ENCODE measurements at places on chromosomes 6 and 20.

GRCh38 chr6:108850669-108851465, 2.6 kb downstream of the ARMC2 start:
- no peak for DNase-seq

DNA sequence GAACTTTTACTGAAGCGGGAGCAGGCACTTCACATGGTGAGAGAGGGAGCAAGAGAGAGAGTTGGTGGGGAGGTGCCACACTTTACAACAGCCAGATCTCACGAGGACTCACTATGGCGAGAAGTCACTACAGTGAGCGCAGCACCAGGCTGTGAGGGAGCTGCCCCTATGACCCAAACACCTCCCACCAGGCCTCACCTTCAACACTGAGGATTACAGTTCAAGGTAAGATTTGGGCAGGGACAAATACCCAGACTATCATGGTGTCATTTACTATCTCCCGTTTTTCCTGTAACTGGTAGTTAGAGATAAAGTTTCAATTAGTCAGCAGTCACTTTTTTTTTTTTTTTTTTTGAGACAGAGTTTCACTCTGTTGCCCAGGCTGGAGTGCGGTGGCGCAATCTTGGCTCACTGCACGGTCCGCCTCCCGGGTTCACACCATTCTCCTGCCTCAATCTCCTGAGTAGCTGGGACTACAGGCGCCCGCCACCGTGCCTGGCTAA, 7.8 kb downstream of the RBCK1 start:
- no peak for DNase-seq

- DNase-seq = no peak
These were observed 127.0 kb upstream of the STXBP5 start for GRCh38 chr6:147077251-147077650.

DNA sequence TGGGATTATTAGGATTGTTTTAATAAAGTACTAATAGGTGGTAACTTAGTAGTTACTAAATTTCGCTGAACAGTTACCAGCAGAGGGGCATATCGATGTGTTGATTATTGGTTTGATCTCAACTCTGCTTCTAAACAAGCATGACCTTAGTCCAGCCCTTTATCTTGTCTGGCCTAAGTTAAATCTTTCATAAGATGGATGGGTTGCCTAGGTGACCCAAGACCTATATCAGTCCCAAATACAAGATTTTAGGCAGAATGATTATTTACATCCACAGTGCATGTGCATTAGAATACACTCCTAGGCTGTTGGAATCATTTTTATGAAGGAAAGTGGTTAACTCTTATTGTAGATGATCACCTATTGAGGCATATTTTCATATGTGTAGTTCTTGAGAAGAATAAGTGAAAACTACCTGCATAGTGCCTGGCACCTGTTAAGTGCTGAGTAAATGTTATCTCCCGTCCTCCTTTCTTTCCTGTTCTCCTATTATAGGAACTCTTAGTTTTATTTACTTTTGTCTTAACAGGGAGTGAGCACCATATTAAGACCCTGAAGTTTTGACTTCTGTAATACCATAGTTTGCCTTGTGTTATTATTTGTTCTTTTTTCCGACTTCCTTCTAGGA, 1.1 kb downstream of the HSF2 start:
- DNase-seq = no peak

GRCh38 chr6:135675862-135676261, 175.6 kb upstream of the PDE7B start:
- peak; percentile 7 for DNase-seq

- no peak for DNase-seq
These were observed 20.6 kb upstream of the ZBTB24 start for GRCh38 chr6:109503327-109504224.

GRCh38 chr6:137224799-137225198, 5.6 kb upstream of the IFNGR1 start:
- DNase-seq = no peak

GRCh38 chr6:168130168-168130696, 51.2 kb upstream of the FRMD1 start:
- no peak for DNase-seq

GRCh38 chr20:63178446-63178820, 37.5 kb downstream of the YTHDF1 start:
- DNase-seq = no peak

DNA sequence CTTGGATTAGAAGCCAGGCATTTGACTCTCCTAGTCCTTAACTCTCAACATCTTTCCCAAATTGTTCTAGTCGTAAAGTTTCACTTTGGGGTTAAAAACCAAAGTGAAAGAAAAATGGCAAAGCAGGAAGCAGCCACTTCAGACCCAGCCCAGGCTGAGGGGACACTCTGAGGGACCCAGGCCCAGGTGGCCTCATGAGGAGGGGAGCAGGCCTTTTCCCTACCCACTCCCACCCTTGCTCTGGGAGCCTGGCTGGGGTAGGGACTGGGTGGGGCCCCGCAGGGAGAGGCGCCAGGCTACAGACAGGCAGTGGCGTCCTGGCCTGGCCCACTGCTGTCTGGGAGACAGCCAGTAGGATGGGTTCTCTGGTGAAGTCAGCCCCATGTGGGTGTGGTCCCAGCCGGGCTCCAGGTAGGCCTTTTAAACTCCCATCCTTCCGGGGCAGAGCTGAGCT, 68.7 kb upstream of the MYL9 start:
- DNase-seq = no peak

DNA sequence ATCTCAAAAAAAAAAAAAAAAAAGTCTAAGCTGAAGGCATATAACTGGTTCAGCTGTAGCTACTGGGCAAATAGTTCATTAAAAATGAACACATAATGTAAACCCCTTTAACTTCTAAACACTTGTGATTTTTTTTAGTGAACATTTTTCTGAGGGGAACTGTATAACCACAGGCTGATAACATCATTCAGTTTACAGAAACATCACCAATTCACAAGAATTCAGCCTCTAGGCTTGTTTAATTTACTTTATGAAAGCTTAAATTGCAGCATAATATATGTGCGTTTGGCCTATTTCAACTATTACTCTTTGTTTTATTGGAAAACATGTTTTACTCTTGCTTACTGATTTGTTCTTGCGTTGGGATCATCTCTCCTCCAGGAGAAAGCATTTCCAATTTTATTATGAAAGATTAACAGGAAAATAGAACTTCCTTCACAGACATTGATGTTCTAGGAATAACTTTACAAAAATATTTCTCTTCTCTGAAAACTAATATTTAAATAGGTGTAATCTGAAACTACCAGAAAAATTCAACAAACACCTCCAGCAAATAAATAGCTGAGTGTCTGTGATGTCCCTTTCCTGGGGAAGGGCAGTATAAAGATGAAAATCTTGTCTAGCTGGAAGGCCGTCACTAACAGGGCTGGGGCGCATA, 284.5 kb downstream of the UST start:
- DNase-seq = no peak

DNA sequence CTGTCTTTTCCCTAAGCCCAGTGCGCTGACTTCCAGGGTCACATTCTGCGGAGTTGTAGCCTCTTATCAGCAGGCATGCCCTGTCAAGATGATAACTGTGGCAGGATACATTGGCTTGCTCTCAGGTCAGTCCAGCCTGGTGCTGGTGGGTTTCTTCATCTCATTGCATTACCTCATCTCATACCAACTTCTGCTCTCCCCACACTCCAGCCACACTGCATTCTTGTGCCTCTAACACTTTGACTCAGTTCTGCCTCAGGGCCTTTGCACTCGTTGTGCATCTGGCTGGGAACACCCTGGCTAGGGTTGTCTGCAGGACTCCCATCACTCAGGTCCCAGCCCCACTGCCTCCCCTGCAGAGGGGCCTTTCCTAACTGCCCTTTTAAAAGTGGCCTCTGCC, 110.3 kb upstream of the BACH2 start:
- DNase-seq = no peak

- no peak for DNase-seq
These were observed 26.8 kb downstream of the C6orf89 start for GRCh38 chr6:36912586-36912985.

DNA sequence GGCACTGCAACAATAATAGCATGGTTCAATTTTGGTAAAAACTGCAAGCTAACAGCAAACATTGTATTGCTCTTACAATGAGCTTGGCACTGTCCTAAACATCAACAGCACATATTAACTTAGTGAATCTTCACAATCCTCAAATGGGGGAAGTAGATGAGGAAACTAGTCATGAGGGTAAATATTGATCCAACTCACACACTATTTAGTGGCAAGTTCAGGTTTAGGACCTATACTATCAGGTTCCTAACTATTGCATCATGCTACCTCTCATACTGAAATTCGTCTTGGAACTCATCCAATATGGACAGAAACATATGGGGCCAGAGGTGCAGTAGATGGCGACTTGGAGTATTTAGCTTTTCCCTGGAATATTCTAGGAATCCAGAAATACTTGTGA, 34.2 kb downstream of the FKBP1C start:
- DNase-seq = no peak

DNA sequence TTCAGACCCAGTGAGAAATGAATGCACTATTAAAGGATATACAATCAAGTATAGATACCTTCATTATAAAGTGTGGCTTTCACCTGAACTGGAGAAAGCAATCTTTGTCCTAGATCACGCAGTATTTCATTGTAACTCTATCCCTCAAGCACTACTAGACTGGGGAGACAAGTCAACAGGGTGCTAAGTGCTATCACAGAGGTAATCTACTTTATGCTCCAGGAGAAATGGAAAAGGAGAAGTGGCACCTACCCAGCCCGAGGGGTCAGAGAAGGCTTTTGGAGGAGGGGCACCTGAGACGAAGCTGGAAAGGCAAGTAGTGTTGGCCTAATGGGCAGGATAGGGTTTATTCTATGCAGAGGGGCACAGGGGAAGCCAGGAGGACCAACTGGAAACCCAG, 17.1 kb downstream of the ZHX3 start:
- no peak for DNase-seq

GRCh38 chr6:2563635-2564034, 187.1 kb downstream of the MYLK4 start:
- no peak for DNase-seq

- DNase-seq = no peak
These were observed 83.1 kb downstream of the KIZ start for GRCh38 chr20:21208999-21209398.

GRCh38 chr20:25035921-25036320, 22.0 kb downstream of the ACSS1 start:
- DNase-seq = no peak

DNA sequence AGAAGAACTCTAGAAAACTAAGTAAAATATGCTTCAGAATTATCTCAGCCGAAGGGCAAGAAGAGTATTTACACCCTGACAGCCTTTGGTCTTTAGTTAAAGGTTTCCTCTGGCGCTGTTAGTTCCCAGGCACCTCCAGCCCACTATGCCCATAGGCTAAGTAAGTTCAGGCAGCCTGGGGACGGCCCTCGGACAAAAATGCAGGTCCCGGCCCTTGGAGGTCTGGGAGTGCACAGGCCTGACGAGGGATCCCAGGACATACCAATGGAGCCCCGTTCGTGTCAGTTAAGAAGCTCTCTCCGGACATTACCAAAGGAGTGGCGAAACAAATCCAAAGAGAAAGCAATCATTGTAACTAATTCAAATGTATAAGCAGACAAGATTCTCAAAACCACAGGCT, 311.8 kb downstream of the CD83 start:
- DNase-seq = no peak

DNA sequence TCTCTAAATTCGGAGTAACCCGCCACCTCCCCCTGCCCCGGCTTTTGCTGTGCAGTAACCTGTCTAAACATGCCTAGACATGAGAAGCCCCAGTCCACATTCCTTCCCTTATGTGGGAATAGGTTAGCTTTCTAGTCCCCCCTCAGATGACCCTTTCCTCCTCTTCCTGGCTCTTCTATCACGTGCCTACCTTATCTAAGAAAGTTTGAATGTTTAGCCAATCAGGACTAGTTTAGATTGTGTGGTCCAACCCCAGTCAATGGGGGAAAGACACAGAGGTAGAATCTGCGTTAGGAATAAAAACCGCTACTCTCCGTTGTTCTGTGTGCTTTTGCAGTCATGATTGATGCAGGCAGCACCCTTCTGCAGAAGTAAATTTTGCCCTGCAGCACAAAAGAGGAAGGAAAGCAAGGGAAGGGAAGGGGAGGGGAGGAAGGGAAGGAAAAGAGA, 69.0 kb upstream of the CD93 start:
- no peak for DNase-seq

DNA sequence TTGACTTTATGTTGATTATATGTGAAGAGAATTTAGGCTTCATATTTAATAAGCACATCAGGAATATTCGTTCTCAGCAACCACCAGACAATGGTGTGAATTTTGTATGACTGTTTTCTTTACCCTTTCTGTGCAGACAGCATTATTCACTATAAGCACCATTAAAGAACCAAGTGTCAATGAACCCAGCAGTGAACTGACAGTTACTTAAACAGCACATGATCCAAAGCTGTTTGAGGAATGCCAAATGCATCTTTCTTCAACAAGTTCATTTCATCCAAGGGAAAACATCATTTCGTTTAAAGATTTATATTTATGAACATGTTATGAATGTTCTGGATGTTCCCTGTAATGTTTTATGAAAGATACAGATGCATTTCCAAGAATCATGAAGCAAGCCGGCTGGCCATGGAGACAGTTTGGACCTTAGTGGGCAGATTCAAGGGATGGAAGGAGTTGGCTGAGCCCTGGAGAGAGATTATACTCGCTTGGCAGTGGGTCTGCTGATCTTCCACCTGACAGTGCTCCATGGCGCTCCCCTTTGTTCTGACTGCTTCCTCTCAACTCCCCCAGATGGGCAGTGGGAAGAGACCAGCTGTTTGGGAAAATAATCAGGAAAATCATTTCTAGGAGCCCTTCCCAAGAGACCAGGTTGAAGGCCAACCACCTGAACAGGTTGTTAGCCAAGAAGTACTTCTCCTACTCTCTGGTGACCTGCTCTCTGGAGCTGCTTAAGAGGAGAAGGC, 326.0 kb upstream of the RSPO3 start:
- no peak for DNase-seq

DNA sequence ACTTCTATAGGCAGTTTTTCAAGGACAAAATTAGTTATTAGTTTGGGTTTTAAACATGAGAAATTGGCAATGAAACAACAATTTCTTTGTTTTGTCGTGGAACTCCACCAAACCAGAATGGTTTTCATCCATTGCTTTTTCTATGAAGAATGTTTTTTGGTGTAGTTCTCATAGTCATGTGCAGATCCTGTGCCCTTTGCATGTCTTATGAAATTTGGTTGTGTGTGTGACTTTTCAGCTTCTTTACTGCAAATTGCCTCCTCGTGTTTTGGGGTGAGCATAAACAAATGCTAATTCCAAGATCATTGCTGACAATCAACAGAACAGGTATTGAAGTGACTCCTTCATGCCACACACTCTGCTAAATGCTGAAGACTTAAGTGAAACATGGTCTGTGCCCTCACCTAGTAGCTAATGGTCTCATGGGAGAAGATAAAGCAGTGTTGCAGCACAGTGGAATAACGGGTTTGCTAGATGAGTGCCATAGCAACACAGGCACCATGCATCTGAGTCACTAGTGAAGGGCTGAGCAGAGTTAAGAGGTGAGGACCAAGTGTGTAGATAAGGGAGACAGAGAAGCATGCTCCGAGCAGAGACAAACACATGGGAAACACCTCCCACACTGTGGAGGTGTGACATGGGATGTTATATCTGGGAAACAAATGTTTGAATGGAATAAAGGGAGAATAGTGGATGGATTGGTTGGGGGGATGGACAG, 120.0 kb downstream of the SLC16A10 start:
- DNase-seq = no peak
